Right lung (tissue), 10 donors: ENCODE measurements at places on chromosomes 2 and 18. TPM values are rescaled to one million over a fixed set of nuclear protein-coding genes. Genes with fewer than 3 reads are reported as not detected.

GRCh38 chr2:188132385-188132784, 159.3 kb upstream of the GULP1 start:
- no peak for DNase-seq

The GALR1 gene
- polyA plus RNA-seq, result 0.10 TPM

GRCh38 chr18:2425426-2426317, 145.6 kb downstream of the METTL4 start:
- DNase-seq, result no peak

The SLC35F5 gene
- polyA plus RNA-seq, result 87.6 TPM

- peak; percentile 20 for DNase-seq
Observed at GRCh38 chr18:77482190-77483085, 232.8 kb downstream of the GALR1 start.

DNA sequence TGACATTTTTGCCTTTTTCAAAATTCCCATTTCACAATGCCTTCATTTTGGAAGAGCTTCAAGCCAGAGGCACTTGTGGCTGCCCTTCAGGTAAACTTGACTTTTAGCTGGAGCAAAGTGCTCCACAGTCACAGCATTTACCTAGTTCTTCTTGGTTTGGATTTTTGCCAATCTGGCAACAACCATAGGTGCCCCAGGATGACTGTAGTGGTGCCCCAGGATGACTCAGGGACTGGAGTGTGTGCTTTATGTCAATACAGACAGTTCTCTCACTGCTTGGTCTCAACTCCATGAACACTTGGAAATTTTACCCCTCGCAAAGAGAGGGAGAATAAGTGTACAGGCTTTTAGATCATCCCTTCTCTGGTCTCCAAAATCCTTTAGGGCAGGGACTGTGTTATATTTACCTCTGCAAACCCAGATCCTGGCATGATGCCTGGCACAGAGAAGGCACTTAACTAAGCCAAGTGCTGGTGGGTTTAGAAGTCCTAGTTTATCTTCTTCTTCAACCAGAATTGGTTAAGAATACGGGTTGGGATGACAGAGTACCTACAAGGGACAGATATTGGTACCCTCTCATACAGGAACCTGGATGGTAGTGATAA, 15.3 kb upstream of the PTPN4 start:
- DNase-seq, result peak; percentile 44

The ASPRV1 gene
- polyA plus RNA-seq, result 3.1 TPM

DNA sequence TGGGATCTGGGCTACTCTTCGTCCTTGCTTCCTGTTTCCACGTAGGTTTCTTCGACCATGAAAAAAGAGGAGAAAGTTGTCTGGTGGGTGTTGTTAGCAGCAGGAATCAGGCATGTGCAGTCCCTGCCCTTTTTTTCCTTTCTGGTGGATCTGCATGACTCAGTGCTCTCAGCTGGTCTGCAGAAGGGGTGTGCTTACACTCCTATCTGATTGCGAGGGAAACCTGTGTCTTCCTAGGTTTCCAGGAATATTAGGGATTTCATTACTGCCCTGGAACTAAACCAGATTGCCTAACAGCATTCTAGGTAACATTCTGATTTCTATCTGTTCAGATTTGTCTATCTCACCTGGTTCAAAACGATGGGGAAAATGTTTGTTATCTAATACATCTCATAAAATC, 174.3 kb downstream of the CCDC102B start:
- DNase-seq, result no peak

DNA sequence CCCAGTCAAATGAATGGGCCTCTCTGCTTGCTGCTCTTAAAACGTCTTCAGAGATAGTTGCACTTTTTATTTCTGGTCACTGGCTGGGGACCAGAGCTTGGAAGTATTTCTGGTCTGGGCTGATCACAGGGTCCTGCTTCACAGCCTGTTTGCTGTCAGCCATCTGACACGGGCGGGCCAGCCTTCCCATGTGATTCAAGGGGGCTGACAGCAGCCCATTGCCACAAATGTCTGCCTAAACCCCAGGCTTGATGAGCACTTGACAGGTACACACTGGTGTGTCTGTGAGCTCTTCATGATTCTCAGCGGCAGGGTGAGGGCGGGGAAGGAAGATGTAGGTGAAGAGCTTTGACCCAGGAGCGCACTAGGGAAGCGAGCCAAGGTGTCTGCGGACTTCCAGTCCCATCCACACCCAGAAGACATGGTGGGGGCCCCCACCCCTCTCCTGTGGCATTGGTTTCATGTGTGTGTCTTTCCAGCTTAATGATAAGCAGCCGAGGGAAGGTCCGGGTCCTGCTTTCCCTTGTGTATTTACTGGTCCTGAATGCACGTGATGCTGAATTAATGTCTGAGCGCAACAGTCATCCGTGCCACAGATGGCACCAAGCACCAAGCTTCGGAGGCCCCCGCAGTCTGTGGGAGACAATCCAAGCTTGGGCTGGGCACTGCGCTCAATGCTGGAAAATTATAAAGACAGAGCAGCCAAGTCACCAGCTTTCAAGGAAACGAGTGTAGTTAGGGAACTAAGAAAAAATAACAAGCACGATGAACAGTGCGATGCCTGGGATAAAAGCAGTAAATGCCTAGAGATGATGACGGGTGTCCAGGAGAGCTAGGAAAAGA, 73.3 kb downstream of the SH3BP4 start:
- no peak for DNase-seq

DNA sequence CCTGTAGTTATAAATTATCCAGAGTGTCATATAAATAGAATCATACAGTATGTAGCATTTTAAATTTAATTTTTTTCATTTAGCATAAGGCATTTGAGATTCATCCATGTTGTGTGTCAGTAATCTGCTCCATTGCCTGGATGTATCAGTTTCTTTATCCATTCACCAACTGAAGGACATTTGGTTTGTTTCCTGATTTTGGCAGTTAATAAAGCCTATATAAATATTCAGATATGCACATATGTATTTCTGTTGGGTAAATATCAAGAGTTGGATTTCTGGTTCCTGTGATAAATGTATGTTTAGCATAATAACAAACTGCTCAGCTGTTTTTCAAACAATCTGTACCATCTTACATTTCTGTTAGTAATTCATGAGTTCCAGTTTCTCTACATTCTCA, 39.9 kb downstream of the CCDC150 start:
- no peak for DNase-seq

DNA sequence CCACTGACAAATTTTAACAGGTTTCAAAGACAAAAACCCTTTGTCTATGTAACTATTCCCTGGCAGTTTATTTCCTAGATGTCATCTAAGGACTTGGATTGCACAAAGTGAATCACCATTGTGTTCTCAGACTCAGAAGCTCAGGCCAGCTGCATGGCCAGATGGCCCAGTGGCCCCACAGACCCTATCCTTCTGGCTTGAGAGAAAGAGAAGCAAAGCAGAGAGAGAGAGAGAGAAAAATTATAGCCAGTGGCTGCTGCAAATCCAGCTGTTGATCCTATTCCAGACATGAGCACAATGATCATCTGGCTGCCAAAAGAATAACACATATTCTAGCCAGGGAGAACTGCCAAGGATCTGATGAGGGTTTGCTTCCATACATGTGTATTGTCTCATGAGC, 25.8 kb downstream of the CTLA4 start:
- peak; percentile 71 for DNase-seq

The DTNA gene
- 12.4 TPM for polyA plus RNA-seq

DNA sequence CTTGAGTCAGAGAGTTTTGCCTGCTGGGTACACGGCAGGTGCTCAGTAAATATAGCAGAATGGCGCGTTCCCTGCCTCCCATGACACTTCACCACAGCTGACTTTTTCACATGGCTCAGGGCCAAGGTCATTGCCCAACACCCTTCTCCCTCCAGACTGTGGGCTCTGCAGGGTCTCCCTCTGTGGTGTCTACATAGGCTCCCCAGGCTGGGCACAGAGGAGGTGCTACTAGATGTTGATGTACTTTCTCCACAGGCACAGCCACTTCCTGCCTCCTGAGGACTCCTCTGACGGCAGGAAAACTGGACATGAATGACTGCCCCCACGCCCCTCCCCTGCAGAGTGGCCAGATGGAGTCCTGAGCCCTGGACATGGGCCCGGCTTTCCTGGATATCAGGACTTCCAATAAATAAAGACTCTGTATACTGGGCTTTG, 4.2 kb downstream of the CHCHD5 start:
- DNase-seq, result no peak

The MC2R gene
- polyA plus RNA-seq, result not detected

DNA sequence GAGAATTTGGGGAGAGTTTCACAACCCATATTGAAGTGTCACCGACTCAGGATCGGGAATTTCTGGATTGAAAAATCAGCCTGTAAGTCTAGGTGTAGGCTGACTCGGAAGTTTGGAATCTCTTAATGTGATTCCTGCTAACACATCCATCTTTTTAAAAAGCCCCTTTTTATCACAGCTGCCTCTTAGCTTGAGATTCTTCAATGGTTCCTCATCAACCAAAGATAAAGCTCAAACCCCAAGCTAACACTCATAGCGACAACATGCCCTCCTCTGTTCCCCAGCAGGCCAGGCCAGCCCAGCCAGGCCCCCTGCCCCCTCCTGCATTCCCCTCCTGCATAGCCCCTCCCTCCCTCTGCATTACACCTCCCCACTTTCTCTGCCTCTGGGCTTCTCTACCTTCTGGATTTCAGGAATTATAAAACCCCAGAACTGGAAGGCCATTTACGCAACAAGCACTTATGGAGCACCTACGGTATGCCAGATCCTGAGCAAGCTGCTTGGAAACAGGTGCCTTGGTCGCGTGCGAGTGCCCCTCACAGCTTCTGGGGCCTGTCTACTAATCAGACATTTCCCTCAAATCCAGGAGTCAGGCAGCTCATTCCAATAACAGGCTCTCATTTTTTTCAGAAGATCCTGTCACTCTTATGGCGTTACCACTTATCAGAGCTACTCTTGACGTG, 63.4 kb downstream of the EMX1 start:
- no peak for DNase-seq
